Vagina (tissue), 2 donors: ENCODE measurements at places on chromosomes 3 and 15. TPM values are rescaled to one million over a fixed set of nuclear protein-coding genes. Genes with fewer than 3 reads are reported as not detected.

The TMEM158 gene
- total RNA-seq: 1.2 TPM

The ADGRG7 gene
- not detected for total RNA-seq

DNA sequence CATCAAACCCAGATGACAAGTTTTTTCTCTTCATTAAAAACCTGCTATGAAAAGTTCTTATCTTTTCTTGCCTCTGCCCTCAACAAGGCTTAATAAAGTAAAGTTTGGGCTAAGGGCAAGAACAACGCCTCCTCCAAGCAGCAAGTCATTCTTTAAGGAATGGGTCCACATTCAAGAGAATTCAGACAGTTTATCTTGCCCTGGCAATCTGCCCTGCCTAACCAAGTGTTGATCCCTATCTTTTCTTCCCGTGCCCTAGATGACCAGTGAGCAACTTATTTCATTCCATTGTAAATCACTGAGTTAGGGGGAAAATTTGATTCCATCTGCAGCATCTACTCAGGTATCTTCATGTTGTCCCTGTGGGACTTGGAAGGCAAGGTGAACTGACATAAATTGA is 370.3 kb upstream of the DPPA4 start:
- H3K36me3 ChIP-seq: no peaks in the 10 kb centered on the region
- H3K27me3 ChIP-seq: no peaks in the 10 kb centered on the region
- DNase-seq: no peak
- H3K27ac ChIP-seq: no peak overlapping the region
- H3K4me3 ChIP-seq: no peak overlapping the region
- H3K4me1 ChIP-seq: no peaks in the 10 kb centered on the region

DNA sequence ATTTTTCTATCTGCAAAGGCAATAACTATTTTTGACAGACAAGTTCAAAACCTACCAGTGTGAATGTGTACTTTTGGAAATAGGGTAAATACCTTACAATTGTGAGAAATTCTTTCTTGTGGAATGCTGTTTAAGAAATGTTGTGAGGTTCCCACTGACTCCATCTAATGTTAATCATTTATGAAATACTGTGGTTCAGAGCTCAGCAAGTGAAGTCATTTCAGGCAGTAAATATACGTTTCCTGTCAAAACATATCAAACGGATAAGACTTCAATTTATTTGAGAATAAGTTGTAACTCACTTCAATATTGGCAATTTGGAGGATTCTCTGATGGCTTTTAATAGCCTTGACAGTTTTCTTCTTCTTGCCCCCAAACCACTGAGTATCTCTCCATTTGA is 16.4 kb downstream of the TAFA4 start:
- H3K27ac ChIP-seq: no peak overlapping the region
- no peak overlapping the region for H3K4me3 ChIP-seq
- no peaks in the 10 kb centered on the region for H3K27me3 ChIP-seq
- no peaks in the 10 kb centered on the region for H3K36me3 ChIP-seq
- H3K4me1 ChIP-seq: no peaks in the 10 kb centered on the region

- DNase-seq: no peak
- H3K36me3 ChIP-seq: no peaks in the 10 kb centered on the region
- no peaks in the 10 kb centered on the region for H3K4me1 ChIP-seq
These were observed 590.7 kb upstream of the SGO1 start for GRCh38 chr3:20776692-20777091.
